SHP77 treated with DMSO at 0.1 percent for 48 hours (cell line): ENCODE measurements at places on chromosomes 7 and 10.

- peak; percentile 43 for DNase-seq
Measured at GRCh38 chr10:119030421-119031250, 1.1 kb downstream of the NANOS1 start.

DNA sequence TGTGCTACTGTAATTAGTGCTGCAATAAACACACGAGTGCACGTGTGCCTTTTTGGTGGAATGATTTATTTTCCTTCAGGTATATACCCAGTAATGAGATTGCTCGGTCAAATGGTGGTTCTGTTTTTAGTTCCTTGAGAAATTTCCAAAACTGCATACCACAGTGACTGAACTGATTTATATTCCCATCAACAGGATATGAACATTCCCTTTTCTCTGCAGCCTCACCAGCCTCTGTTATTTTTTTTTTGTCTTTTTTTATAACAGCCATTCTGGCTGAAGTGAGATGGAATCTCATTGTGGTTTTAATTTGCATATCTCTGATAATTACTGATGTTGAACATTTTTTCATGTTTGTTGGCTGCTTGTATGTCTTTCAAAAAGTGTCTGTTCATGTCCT, 922.9 kb upstream of the LRRN3 start:
- no peak for DNase-seq

GRCh38 chr10:96341219-96342182, 17.3 kb downstream of the OPALIN start:
- no peak for DNase-seq

DNA sequence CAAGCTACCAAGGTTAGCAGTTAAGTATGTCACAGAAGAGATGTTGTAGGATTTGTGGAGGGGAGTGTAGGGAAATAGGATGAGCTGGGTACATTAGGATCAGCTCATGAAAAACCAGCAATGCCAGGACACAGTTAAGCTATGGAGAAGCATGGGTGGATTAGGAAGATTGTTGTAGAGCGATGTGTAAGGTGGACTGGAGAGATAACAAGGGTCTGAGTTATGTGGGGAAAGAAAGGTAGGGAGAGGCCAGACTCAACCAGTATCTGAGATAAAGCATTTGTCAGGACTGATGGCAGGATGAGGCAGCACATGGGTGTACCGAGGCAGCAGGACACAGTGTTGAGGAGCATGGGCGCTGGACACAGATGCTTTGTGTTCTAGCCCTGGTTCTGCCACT, 85.4 kb upstream of the PRR15 start:
- no peak for DNase-seq

GRCh38 chr10:100184840-100185239, 989 bp downstream of the ERLIN1 start:
- DNase-seq: no peak

- DNase-seq: no peak
Measured at GRCh38 chr7:73789051-73789450, 19.0 kb upstream of the CLDN3 start.
